Glutamatergic neuron (in vitro differentiated cells): ENCODE measurements at places on chromosomes 3 and 15. TPM values are rescaled to one million over a fixed set of nuclear protein-coding genes. Genes with fewer than 3 reads are reported as not detected.

- no peaks in the 10 kb centered on the region for H3K27me3 ChIP-seq
- H3K4me1 ChIP-seq = no peaks in the 10 kb centered on the region
- H3K36me3 ChIP-seq = no peaks in the 10 kb centered on the region
- H3K4me3 ChIP-seq = no peak overlapping the region
- H3K27ac ChIP-seq = no peak overlapping the region
These were observed 227.2 kb upstream of the GOLIM4 start for GRCh38 chr3:168322941-168323340.

DNA sequence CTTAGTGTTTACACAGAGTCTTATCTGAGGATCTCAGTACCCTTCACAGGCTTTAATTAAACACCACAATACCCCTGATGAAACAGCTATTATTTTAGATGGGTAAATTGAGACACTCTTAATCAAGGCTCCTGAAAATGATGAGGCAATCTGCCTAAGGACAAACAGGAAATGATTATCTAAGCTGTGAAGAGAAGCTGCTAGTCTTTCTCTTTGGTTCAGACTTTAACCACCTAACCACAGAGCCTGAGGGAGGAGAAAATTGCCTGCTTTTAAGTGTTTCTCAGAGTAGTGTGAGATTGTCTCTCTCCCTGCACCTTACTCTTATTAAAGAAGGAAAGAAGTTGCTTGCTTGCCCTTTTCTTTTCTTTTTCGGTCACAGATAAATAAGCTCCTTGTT lies 364.3 kb upstream of the ADAMTS9 start:
- H3K27ac ChIP-seq = no peak overlapping the region
- no peaks in the 10 kb centered on the region for H3K27me3 ChIP-seq
- H3K36me3 ChIP-seq = no peaks in the 10 kb centered on the region
- no peaks in the 10 kb centered on the region for H3K4me1 ChIP-seq

- no peak overlapping the region for H3K4me3 ChIP-seq
- no peak for DNase-seq
- peaks cover 8% of the 10 kb centered on the region for H3K4me1 ChIP-seq
- H3K27ac ChIP-seq = no peak overlapping the region
These were observed 564.5 kb upstream of the ZNF717 start for GRCh38 chr3:76349715-76350480.

DNA sequence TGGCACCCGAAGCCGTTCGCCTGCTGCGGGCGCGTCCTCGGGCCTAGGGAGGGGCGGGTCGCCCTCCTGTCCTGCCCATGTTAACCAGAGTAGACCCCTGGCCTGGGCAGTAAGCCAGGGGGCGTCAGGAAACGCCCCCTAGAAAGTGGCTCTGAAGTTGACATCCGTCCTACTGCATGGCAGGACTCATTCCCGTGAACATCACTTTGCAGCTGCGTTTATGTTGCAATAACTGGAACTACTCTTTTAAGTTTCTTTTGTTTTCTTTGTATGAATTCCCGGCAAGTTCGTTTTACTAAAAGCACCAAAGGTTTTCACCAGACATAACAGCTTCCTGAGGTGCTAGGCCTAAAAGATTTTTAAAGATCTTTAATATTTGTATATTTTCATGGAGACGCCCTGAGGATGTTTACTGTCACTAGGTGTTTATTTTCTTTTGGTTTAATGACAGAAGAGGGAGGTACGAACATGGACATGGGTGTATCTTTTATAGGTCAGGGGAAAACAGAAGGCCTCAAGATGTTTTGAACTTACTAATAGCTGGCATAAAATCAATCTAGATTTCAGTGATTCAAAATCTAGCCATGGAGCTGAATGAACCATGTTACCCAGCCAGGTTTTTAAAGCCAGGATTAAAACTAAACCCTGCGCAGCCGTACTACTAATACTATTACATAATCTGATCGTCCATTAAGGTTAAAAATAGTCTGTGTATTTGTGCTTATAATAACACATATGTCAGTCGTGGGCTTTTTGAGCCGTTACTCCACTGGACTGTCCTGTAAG lies 1.0 kb downstream of the C15orf61 start:
- no peak for DNase-seq
- peak overlapping the region; percentile 88 for H3K4me3 ChIP-seq
- H3K27me3 ChIP-seq = peaks cover 2% of the 10 kb centered on the region
- peaks cover 14% of the 10 kb centered on the region for H3K4me1 ChIP-seq
- peak overlapping the region; percentile 83 for H3K27ac ChIP-seq

GRCh38 chr3:39485547-39485946 lies 18.1 kb downstream of the MOBP start:
- H3K27me3 ChIP-seq = peaks cover 2% of the 10 kb centered on the region
- DNase-seq = no peak
- H3K36me3 ChIP-seq = no peaks in the 10 kb centered on the region
- H3K4me3 ChIP-seq = no peak overlapping the region

DNA sequence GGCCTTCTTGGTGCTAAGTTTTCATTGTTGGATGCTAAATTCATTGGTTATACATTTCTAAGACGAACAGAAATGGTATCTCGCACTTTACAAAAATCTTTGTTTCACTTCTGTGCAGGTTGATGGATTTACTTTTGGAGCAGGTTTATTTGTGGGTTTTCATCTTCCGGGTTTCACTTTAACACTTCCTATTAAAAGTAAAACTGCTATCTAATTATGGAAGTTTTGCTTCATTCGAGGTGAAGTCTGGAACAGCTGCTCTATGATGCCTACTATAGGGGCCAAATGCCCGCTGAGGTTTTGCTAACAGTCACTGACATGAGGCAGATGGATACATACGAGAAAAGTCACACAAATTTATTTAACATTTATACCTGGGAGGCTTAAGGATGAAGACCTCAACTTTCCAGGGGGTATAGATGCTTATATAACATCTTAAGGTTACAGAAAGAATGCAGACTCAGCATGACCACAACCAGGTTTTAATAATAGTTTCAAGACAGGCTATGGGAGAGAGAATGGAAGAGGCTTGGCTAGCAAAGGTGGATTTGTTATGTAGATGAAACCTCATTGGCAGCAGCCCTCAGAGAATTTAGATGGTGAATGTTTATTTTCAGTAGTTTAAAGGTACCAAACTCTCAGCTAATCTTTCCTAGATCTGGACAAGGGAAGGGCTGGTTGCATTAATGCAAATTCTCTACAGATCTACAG lies 54.2 kb downstream of the OSTN start:
- peaks cover 6% of the 10 kb centered on the region for H3K4me1 ChIP-seq
- H3K27ac ChIP-seq = no peak overlapping the region
- no peak for DNase-seq

DNA sequence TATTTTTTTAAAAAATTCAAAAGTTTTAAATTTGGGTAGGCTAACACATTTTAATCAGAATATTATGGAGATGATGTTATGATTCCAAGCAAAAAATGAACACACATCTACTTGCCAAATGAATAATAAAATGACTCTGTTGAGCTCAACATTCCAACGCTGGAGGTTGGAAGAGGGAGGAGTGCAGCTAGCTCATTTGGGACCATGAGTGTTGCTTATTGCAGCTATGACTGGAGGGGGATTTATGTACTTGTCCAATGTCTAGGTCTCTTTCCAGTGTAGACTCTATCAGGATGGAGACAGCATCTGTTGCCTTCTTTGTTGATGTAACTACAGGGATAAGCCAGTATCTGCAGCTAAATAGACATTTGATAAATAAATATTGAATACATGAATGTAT lies 310.6 kb downstream of the CACNA2D3 start:
- peaks cover 3% of the 10 kb centered on the region for H3K27me3 ChIP-seq
- H3K4me3 ChIP-seq = no peak overlapping the region
- H3K36me3 ChIP-seq = no peaks in the 10 kb centered on the region
- peaks cover 14% of the 10 kb centered on the region for H3K4me1 ChIP-seq
- no peak for DNase-seq

GRCh38 chr3:35665390-35666055 lies 26.2 kb downstream of the ARPP21 start:
- no peak overlapping the region for H3K27ac ChIP-seq
- peaks cover 38% of the 10 kb centered on the region for H3K4me1 ChIP-seq
- no peak overlapping the region for H3K4me3 ChIP-seq
- H3K36me3 ChIP-seq = no peaks in the 10 kb centered on the region
- DNase-seq = no peak
- peaks cover 9% of the 10 kb centered on the region for H3K27me3 ChIP-seq

DNA sequence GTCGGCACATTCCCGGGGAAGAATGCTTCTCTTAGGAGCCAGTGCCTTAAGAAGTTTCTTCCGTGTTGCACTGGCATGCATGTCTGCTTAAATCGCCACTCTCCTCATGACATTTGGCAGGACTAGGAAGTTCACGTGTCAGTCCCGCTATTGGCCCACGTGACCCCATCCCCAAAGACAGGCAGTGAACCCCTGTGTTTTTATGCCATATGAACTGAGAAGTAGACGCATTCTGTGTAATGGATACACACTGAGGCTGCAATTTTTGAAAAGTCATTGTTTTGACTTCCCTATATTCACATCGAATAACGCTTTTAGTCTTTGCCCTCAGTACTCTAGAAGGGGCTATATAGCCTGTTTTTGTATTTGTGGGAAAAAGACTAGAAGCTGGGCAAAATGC lies 125.6 kb upstream of the TBL1XR1 start:
- H3K27me3 ChIP-seq = no peaks in the 10 kb centered on the region
- no peaks in the 10 kb centered on the region for H3K36me3 ChIP-seq
- H3K4me1 ChIP-seq = peaks cover 8% of the 10 kb centered on the region
- DNase-seq = no peak

GRCh38 chr3:48038971-48039481 lies 22.8 kb upstream of the MAP4 start:
- H3K27me3 ChIP-seq = peaks cover 1% of the 10 kb centered on the region
- DNase-seq = no peak
- H3K4me3 ChIP-seq = peak overlapping the region; percentile 58
- peaks cover 15% of the 10 kb centered on the region for H3K4me1 ChIP-seq
- no peaks in the 10 kb centered on the region for H3K36me3 ChIP-seq

DNA sequence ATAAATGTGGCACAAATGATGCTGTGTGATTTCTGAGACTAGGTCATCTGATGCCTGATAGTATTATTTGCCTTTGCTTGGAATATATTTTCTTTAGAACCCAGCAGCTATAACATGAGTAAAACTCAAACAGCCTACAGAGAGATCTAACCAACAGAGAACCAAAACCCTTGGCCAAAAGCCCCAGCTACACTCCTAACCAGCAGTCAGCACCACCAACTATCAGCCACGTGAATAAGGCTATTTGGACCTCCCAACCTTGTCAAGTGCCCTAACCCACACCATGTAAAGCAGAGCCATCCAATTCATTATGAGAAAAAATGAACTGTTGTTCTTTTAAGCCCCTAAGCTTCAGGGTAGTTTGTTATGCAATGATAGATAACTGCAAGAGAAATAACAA lies 114.6 kb upstream of the MELTF start:
- no peak overlapping the region for H3K27ac ChIP-seq
- H3K4me1 ChIP-seq = no peaks in the 10 kb centered on the region
- no peak for DNase-seq
- no peak overlapping the region for H3K4me3 ChIP-seq
- peaks cover 7% of the 10 kb centered on the region for H3K36me3 ChIP-seq

- no peaks in the 10 kb centered on the region for H3K36me3 ChIP-seq
- no peaks in the 10 kb centered on the region for H3K27me3 ChIP-seq
- H3K27ac ChIP-seq = no peak overlapping the region
- no peak overlapping the region for H3K4me3 ChIP-seq
These were observed 37.0 kb downstream of the FOXL2 start for GRCh38 chr3:138909904-138910303.

- no peak for DNase-seq
- no peak overlapping the region for H3K4me3 ChIP-seq
- no peaks in the 10 kb centered on the region for H3K27me3 ChIP-seq
- H3K27ac ChIP-seq = no peak overlapping the region
- H3K4me1 ChIP-seq = peaks cover 24% of the 10 kb centered on the region
- H3K36me3 ChIP-seq = no peaks in the 10 kb centered on the region
These were observed 50.2 kb downstream of the RBMS3 start for GRCh38 chr3:29331035-29331434.

DNA sequence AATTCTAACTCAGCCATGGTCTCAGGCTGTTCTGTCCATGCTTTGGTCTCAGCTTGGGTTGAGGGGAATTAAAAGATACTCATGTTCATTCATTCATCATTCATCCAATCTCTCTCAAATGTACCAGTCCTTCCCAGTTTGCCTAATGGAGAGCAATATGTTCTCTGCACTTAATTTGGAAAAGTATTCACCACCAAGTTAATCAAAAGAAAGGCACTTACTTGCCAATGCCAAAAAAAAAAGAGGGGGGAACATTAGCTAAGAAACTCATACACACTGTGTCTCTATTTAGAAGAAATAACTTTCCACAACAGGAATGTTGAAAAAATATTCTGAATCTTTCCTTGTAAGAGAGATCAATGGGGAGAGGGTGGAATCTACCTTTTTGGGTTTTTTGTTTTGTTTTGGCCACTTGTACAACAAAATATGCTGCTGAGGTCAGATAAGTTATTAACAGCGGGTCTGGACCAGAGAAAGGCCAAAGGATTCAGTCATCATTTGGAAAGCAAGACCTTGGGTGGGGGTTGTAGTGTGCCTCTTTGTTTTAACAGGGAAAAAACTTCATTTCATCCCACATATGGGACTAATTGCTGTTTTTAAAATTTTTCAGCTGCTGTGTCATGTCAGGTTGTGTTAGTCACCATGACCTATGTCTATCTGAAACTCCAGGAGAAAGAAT lies 152.3 kb downstream of the FBN1 start:
- no peaks in the 10 kb centered on the region for H3K36me3 ChIP-seq
- DNase-seq = no peak
- no peak overlapping the region for H3K4me3 ChIP-seq
- no peaks in the 10 kb centered on the region for H3K27me3 ChIP-seq
- no peaks in the 10 kb centered on the region for H3K4me1 ChIP-seq
- H3K27ac ChIP-seq = no peak overlapping the region

GRCh38 chr15:35693286-35693685 lies 147.3 kb upstream of the DPH6 start:
- no peaks in the 10 kb centered on the region for H3K4me1 ChIP-seq
- no peak overlapping the region for H3K4me3 ChIP-seq
- H3K27me3 ChIP-seq = peaks cover 2% of the 10 kb centered on the region

DNA sequence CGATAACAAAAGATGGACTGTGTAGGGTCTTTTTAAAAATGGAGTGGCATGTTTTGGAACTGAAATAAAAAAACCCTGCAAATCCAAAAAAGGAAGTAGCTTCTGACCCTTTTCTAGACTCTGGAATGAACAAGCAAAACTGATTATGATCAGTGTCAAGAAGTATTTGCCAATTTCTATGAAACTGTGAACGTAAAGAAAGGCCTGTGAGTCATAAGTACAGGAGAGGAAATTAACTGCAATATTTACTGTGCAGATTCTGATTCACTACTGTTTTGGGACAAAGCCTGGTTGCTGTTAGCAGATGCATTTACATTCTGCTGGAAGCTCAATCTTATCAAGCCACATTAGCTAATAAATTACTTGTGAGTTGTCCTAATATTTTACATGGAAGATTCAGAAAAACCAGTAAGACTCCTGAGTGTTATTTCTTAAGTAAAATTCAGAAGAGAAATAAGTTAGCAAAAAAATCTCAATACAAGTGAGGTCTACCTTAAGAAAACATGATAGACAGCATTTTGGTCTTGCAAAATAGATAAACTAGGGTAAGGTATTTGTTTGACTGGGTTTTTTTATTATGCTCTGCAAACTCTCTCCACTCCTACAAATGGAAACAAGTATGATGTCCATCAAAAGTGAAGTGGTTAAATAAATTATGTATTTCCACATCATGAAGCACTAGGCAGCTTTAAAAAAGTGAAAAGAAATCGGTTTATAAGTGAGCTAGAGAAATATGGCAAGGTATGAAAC lies 90.2 kb upstream of the LMOD3 start:
- no peaks in the 10 kb centered on the region for H3K27me3 ChIP-seq
- DNase-seq = no peak
- no peaks in the 10 kb centered on the region for H3K36me3 ChIP-seq
- no peak overlapping the region for H3K4me3 ChIP-seq
- H3K4me1 ChIP-seq = no peaks in the 10 kb centered on the region

PLA2G4F gene
- total RNA-seq = not detected

OXTR gene
- 4.0 TPM for total RNA-seq
